Activated T-helper 1 cell treated with anti-CD3 and anti-CD28 coated beads, Interleukin-2, amount 50 U/mL, for 16 hours (primary cell): ENCODE measurements at places on chromosomes 4 and X.

DNA sequence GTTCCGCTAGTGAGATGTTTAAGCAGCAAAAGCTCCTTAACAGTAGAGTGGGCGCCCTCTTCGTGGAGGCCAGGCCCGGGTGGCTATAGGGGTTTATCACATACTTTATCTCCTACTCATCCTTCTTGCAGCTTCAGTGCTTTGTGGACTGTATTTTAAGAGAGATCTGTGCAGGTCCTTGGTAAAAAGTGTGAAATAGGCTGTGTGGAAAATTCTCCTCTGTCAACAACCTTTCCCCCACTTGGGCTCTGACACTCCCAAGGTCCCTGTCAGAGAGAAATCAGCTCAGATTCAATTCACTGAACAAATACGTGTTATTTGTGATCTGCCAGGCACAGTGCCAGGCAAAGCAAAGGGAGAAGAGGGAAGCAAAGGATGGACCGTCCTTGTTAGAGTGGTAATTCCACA is 214.3 kb upstream of the PPARGC1A start:
- no peak for DNase-seq

DNA sequence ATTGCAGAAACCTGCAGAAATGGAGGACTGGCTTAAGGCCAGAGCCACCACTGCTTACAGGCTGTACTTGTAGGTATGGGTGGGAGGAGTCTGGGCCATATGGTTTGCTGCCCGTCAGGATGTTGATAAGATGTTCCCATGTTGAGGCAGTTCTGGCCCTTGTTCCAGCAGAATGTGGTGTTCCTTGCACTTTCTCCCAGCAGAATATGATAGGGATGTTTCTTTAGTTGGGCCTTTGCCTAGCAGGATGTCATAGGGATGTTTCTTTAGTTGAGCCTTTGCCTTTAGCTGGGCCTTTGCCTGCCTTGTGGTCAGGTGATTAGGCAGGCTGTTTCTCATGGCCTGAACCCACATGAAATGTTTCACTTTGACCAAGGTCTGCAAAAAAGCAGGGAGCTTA is 139.1 kb upstream of the PAQR3 start:
- DNase-seq: no peak

DNA sequence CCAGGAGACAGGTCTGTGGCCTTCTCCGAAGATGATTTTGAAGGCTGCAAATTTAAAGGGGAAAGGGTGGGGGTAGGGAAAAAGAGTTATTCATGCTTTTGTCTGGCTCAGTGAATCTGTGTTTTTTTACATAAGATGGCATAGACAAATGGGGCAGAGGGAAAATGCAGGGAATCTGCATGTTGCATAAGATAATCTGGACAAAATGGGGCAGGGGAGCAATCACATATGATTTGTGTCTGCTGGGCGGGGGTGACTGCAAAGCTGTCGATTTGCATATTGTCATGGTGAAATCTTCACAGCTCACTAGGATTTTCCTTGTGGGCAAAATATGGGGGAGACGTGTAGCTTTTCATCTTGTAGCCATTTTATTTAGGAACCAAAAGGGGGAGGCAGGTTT is 29.4 kb upstream of the GYG2 start:
- no peak for DNase-seq

GRCh38 chr4:25457053-25457715 is 80.1 kb downstream of the ANAPC4 start:
- DNase-seq: no peak

DNA sequence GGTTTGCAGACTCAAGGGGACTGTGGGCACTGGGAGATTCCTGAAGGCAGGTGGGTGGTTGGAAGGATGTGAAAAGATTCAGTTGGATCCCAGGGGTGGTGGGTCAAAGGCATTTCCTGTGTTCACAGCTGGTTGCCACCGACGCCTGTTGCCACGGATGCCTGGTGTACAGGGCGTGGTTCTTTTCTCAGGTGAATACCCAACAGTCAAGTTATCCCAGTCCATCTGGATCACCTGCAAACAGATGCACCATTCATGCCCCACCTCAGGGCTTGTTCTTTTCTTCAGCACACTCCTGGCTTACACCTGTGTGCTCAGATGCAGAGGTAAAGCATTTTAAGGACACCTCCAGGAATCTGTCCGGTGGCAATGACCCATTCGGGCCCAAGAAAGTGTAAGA is 55.8 kb upstream of the SHOX start:
- no peak for DNase-seq

GRCh38 chrX:46953597-46953996 is 41.4 kb downstream of the JADE3 start:
- DNase-seq: no peak

DNA sequence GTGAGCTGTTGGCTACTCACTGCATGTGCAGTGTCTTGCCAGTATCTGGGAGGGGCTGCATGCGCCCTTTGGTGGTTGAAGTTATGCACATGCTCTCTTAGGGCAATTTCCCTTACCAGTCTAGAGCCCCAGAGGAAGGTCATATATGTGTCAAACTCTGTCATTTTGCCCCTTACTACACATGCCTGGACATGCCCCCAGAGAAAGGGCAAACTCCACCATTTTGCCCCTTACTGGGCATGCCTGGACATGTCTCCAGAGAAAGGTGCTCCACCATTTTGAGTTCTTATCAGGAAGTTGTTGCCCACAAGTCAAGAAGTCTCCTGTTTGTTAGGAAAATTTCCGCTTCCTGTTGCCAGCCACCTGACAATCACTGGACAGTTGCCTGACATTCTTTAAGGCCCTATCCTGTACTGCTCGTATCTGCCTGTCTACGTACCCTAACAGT is 56.4 kb upstream of the PLAC8 start:
- no peak for DNase-seq

- no peak for DNase-seq
These were observed 77.6 kb downstream of the CWH43 start for GRCh38 chr4:49063670-49064069.

DNA sequence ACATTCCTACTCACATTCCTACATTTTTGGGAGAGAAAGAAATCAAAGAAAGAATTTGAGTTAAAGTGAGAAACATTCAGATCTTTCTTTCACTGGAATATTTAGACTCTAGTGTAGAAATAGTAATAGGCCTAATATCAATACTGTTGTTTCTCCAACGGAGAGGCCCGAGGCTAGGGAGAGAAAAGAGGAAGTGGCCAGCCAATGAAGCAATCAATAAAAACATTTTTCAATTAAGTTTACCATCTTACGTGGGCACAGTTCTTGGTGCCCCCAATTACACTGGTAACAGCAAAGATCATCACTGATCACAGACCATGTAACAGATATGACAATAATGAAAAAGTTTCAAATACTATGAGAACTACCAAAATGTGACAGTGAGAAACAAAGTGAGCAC is 281.4 kb downstream of the GPM6A start:
- no peak for DNase-seq

- DNase-seq: no peak
These were observed 45.5 kb downstream of the CCNG2 start for GRCh38 chr4:77202491-77202890.

DNA sequence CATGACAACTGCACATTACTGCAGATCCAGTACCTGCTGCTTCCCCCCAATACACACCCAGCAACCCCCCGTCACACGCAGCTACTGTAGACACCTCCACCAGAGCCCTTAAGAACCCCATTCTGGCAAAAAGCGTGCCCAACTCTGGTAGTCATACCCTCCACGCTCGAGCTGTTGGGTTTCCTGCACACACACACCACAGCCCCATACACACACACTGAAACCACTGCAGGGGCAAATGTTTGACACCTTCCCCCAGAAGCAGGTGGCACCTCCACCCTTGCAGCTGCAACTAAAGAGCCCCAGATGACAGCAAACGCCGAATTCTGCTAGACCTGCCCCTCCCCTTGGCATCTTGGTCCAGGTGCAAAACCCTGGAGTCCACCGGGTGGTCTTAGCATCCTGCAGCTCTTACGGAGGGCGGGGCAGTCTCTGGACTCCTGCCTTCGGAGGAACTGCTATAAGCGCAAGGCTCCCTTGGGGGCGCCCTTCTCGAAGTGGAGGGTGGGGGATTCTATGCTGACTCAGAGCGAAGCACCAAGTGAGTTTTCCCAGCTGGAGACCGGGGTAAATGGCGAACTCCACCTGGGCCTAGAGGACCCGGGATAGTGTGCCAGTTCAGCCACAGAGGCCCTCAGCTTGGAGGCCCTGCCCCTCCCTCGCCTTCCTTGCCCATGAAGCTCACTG is 1.5 kb downstream of the FRMPD3 start:
- DNase-seq: no peak

- no peak for DNase-seq
These were observed 646.5 kb upstream of the ACTRT1 start for GRCh38 chrX:128698573-128699181.

DNA sequence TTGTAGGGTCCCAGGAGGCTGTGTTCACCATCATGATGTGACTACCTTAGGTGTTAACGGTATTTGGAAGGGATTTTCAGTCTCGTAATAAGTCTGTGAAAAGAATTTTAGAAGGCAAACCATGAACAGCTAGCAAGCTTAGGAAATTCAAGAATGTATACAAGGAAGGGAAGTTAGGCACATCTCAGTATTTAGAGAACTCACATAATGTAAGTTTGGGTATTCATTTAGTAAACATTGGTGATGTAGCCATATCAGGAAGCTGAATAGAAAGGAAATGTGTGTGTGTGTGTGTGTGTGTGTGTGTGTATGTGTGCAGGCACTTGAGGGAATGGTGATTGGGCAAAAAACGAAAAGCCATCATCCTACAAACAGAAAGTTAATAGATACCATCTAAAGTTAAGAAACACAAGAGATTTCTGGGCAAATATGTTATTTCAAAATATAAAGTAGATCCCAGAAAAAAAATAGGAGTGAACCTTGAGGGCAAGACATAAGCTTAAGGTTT is 34.7 kb upstream of the PRKX start:
- no peak for DNase-seq

- no peak for DNase-seq
These were observed 68.9 kb downstream of the COL25A1 start for GRCh38 chr4:109233570-109233969.

DNA sequence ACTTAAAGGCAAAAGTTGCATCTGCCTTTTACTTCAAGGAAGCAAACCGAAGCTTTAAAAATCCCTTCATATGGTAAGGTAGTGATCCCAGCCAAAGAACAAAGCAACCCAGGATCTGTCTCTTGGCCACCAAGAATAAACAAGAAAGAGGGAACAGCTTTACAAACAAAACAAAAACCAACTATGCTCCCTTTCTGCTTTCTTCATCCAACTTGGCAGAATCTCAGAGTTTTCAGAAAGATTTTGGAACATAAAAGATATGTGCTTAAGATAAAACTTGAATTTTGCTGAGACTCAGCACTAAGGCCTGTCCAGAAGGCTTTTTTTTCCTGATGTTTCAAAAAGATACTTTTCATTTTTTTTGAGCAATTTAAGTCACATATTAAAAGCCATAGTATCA is 94.0 kb downstream of the COL4A6 start:
- DNase-seq: no peak

DNA sequence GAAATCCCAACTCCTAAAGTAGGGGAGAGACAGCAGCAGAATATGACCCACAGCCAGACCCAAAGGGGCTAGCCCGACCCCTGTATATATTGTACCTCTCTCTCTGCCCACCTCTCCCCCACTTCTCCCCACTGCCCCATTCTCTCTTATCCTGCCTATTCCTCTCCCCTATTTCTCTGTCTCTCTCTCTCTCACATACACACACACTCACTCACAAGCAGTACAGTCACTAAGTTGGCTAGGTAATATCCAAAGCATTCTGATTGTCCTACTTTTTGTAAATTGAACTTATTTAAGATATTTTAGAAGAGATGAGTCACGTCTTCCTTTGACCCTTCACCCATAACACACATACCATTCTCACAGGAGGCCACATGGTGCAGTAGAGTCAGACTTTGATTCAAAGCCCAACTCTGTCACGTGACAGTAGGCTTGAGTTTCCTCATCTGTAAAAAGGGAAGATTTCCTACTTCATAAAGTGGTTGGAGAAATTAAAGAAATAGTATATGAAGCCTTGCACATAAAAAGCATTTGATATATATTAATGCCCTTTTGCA is 29.5 kb downstream of the SRPX2 start:
- DNase-seq: no peak

DNA sequence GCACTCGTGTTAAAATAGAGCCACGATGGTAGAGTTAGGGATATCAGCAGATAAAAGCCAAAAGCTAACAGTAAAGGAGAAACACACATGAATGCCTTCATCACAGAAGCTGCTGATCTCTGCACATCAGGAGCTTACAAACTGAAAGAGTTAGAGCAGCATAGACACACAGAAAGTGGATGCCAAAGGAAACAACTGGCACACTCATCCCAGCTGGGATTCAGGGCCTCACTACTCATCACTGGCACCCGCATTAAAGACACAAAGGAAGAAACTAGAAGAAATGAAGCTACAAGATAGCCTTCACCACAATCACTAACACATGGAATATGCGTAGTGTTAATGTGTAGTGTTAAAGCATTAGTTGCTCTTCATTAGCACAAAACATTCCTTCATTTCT is 156.4 kb upstream of the TBL1X start:
- DNase-seq: no peak

GRCh38 chr4:174869339-174869738 is 40.3 kb upstream of the GLRA3 start:
- DNase-seq: no peak

- DNase-seq: no peak
These were observed 70.9 kb upstream of the FAT4 start for GRCh38 chr4:125243789-125244397.

DNA sequence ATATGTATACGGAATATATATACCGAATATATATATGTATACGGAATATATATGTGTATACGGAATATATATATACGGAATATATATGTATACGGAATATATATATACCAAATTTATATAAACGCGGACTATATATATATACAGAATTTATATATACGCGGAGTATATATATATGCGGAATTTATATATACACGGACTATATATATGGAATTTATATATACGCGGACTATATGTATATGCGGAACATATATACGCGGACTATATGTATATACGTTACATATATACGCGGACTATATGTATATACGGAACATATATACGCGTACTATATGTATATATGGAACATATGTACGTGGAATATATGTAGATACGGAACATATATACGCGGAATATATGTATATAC is 78.6 kb downstream of the ARHGAP36 start:
- no peak for DNase-seq

DNA sequence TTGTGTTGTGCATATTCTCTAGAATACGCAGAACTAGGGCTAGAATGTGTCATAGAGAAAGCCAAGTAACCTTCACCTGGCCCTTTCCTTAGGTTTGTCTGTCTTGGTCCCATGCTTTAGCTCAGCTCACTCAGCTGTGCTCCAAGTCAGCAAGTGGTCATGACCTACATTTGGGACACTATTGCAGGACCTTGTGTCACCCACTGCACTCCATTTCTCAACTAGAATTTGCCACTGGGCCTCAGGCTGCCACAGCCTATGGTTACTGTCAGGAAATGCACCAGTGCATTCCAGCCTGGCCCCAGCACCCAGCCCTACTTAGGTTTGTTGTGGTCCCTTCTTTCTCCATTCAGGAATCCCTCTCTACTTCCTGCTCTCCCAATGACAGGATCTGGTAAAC is 7.7 kb upstream of the FGG start:
- no peak for DNase-seq

DNA sequence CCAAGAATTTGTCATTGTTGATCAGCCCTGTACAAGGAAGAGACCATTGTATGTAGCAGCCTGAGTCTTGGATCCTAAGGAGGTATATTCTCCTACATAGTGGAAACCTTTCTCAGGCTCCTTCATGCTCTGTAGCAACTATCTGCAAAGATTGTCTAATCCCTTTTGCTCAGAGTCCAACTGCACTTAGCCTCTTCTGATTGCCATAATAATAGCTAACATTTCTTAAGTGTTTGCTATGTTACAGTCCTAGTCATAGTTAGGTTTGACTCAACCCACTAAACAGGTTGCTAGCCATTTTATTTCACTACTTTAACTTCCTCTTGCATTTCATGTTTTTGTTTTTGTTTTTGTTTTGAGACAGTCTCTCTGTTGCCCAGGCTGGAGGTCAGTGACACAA is 50.8 kb upstream of the SLC16A2 start:
- DNase-seq: no peak
